Right atrium auricular region (tissue), 2 donors: ENCODE measurements at places on chromosomes 6 and 20. TPM values are rescaled to one million over a fixed set of nuclear protein-coding genes. Genes with fewer than 3 reads are reported as not detected.

The PHACTR1 gene
- total RNA-seq, result 19.1 TPM

DNA sequence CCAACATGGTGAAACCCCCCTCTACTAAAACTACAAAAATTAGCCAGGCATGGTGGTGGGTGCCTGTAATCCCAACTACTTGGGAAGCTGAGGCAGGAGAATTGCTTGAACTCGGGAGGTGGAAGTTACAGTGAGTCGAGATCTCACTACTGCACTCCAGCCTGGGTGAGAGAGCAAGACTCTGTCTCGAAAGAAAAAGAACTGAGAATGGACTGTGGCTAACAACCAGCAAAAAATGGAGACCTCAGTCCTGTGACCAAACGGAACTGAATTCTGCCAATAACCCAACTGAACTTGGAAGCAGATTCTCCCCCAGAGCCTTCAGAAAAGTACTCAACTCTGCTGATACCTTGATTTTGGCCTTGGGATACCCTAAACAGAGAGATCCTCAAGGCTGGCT, 604.5 kb downstream of the DOK5 start:
- DNase-seq, result no peak

DNA sequence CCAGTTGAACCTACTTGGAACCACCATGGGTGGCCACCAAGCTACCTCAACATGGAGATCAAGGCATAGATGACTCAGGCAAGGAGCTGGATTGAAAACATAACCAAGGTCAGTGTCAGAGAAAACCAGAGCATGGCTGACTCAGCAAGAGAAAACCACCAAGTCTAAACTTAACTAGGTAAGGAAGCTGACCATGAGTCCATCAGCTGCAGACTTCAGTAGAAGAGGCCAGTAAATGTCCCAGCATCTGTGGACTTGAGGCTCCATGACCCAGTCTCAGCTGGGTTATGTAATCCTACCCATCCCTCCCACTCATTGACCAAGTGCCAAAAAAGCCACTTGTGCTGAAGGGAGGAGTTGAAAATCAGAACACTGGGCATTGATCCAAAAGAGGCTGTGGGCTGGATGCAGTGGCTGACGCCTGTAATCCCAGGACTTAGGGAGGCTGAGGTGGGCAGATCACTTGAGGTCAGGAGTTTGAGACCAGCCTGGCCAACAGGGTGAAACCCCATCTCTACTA, 93.7 kb upstream of the CBLN4 start:
- DNase-seq, result no peak

DNA sequence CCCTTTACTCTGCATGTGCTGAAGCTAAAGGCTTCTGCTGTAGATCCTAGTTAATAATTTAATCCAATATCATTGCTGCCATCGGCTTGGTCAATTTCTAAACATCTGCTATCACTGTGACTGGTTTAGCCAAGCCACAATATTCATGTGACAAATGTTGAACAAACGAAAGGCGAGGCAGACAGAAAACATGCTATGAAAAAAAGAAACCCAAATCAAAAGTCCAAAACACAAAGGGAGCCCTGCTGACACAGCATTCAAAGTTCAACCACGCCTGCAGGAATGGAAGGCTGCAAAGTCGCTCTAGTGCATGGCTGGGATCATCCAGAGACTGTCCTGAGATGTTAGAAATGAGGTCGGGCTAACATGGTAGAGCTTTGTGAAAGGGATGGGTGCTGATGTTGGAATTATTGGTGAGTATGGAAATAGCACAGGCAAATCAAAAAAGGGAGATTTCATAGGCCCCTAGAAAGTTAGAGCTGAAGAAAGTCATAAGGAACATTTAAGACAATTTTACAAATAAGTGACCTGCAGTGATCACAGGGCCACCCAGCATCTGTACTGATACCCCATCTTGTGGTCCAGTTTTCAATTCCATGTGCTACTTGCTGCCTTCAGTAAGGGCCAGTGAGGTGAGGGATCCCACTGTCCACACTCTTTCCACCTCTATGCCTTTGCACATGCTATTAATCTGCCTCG, 8.8 kb upstream of the NHSL1 start:
- no peak for DNase-seq

DNA sequence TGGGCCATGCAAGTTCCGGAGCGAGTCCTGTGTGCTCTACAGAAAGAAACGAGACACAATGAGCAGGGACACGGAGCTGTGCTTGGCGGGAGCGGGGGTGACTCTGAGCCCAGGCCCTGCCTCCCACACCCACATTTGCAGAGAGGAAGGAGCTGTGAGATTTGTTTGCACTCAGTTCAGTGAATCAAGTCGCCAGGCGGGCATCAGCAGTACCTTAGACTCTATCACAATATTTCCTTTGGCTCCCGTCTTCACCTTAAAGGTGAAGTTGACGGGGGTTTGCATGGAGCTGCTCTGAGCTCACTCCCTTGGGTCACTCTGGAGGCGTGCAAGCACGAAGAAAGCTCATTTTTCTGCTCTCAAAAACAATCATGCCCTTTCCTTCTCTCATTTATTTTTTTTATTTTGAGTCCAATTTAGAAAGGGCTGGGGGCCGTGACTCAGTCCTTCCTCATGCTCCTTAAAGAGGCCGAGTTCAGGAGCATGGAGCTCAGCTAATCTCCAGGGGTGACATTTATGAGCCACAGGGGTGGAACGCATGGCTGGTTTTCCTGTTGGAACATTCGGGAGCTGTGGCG, 188.2 kb downstream of the NFATC2 start:
- DNase-seq, result no peak

- no peak for DNase-seq
Observed at GRCh38 chr6:31074401-31074800, 38.0 kb downstream of the C6orf15 start.

DNA sequence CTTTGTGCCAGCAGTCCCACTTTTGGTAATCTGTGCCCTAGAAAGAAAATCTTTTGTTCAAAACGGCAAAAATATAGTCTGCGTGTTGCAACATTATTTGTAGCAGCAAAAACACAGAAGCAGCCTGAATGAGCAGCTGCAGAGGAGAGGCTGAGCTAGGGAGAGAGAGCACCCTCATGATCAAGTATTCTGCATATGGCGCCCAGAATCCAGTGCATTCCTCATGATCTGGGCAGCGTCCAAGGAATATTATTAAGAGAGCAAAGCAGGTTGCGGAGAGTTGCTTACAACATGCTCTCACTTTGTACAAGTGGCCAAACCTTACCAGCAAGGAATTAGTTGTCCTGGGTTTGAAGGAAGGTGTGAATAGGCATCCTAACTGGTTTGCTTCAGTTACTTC, 25.9 kb downstream of the KIZ start:
- no peak for DNase-seq
